Islet precursor cell (in vitro differentiated cells): ENCODE measurements at places on chromosomes 3 and 15.
A peak's percentile ranks its signal among the peaks of the same experiment; 100 is the strongest.

GRCh38 chr15:26260517-26261133 lies 397.5 kb upstream of the ATP10A start:
- DNase-seq: peak; percentile 69

DNA sequence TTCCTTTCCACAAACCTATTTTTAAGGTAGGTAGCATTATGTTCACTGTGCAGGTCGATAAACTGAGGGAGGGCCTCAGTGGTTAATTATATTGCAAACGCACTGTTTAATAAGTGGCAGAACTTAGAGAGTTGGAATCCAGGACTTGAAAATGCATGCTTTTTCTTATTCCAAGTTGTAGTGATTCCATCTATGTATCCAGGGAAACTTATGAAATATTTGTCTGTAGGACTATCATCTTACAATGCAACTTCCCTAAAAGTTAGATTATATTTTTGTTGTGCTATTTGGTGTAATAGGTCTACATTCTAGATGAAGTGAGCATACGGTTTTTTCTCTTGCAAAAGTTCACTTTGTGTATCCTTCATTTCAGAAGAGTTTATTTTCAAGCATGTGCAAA lies 419.5 kb downstream of the NAALADL2 start:
- no peak for DNase-seq

- peak; percentile 46 for DNase-seq
Observed at GRCh38 chr15:78216276-78217104, 17.9 kb downstream of the ACSBG1 start.

GRCh38 chr15:43928152-43928551 lies 101.3 kb downstream of the WDR76 start:
- no peak for DNase-seq

- no peak for DNase-seq
Observed at GRCh38 chr3:15929944-15930571, 132.3 kb upstream of the ANKRD28 start.

- DNase-seq: peak; percentile 75
Observed at GRCh38 chr15:75648156-75649000, 666 bp downstream of the SNX33 start.

DNA sequence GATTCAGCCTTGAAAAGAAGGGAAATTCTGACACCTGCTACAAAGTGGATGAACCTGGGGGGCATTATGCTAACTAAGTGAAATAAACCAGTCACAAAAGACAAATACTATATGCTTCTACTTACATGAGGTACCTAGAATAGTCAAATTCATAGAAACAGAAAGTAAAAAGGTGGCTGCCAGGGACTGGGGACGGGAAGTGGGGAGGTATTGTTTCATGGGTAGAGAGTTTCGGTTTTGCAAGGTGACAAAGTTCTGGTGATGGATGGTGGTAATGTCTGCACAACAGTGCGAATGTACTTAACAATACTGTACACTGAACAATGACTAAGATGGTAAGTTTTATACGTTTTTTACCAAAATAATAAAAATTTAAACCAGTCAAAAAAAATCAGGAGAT lies 4.8 kb downstream of the IDH2 start:
- no peak for DNase-seq

DNA sequence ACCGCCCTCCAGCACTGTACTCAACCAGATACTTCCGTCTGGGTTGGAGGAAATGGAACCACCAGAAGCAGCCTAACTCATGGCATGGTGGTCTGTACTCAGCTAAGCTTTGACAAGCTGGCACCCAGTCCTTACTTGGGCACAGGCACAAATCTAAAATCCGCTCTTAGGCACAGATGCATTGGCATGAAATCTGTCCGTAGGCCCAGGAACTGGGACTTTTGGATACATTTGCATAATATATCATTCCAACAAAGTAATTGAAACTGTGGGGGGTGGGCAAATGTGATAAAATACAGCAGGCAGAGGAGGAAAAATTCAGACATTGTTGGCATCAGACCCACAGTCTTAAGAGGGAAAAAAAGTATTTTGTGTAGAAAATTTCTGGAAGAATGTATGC lies 75.4 kb downstream of the C3orf85 start:
- no peak for DNase-seq

- DNase-seq: no peak
Observed at GRCh38 chr3:38487323-38487722, 8.8 kb upstream of the EXOG start.

GRCh38 chr3:2898591-2899353 lies 211.4 kb downstream of the IL5RA start:
- no peak for DNase-seq

GRCh38 chr3:71662568-71662967 lies 62.6 kb downstream of the EIF4E3 start:
- DNase-seq: no peak

DNA sequence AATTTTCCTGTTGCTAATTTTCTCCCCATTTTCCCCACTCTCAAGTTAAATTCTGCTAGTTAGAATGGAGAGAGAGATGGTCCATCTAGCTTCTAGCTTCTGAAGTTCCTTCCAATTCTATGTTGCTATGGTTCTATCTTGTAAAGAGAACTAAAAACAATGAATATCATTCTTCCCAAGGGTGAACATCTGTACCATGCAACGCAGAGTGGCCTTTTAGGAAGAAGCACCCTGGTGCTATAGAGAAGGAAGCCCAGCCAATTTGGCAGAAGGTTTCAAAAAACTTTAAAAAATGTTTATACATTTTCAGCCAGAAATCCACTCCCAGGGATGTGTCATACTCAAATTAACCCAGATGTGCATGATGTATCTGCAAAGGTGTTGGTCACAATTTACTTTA lies 149.1 kb downstream of the SEMA6D start:
- DNase-seq: no peak

- no peak for DNase-seq
Observed at GRCh38 chr3:178434206-178434805, 101.9 kb upstream of the KCNMB2 start.

DNA sequence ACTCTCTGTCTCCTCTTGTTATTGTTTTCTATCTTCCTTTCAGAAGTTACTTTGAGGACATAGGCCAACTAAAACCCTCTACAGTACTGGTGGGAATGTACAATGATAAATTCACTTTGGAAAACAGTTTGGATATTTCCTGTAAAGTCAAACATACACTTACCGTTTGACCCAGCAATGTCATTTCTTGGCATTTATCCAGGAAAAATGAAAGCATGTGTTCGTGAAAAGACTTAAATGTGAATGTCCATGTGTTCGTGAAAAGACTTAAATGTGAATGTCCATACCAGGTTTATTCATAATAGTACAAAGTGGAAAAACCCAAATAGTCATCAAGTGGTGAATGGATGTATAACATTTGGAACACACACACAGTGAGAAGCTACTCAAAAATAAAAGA lies 361.5 kb upstream of the DPH6 start:
- no peak for DNase-seq
